Heart right ventricle (tissue), 16 donors: ENCODE measurements at places on chromosomes 13 and 19. TPM values are rescaled to one million over a fixed set of nuclear protein-coding genes. Genes with fewer than 3 reads are reported as not detected.

DNA sequence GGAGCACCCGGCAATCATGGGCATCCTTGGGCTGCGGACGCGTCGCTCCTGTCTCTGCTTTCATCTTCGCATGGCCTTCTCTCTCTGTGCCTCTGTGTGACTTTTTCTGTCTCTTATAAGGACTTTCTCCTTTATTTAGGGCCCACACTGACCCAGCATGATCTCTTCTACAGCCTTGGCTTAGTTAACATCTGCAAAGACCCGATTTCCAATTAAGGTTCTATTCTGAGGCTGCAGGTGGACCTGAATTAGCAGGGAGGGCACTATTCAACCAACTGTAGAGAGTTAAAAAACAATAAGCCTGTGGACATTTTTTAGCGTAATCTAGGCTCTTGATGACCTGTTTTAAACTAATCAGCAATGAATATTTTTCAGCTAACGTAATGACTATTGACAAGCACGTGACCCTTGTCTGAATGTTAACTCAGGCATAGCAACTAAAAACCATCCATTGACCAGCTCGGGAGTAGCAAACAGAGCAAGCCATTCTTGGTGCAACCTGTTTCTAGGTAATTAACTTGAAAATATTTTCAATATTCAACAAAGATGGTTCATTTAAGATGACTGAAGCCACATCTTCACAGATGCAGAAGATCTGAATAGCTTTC, 15.2 kb downstream of the F10 start:
- no peak for DNase-seq

- DNase-seq, result peak; percentile 43
Observed at GRCh38 chr13:49627831-49628652, at the start of gene ARL11. Gene ARL11 (plus strand): TSS chr13:49628507. CDS start chr13:49630448, 1,941 bp downstream.

DNA sequence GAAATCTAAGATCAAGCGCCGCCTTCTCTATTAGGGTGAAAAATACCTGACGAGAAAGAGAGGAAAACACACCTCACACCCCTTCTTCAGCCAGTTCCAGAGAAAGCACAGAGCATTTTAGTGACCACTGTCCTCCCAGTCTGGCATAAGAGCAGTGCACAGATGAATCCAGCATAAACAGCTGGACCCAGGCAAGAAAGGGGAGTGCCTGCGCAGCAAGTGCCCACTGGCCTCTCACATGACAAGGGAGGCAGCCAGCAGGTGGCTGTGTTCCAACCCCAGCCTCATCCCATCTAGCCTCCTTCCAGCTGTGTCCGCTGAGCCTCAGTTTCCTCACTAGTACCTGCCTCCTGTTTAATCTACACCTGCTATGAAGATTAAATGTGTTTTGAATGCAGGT, 8.0 kb downstream of the MED26 start:
- no peak for DNase-seq

DNA sequence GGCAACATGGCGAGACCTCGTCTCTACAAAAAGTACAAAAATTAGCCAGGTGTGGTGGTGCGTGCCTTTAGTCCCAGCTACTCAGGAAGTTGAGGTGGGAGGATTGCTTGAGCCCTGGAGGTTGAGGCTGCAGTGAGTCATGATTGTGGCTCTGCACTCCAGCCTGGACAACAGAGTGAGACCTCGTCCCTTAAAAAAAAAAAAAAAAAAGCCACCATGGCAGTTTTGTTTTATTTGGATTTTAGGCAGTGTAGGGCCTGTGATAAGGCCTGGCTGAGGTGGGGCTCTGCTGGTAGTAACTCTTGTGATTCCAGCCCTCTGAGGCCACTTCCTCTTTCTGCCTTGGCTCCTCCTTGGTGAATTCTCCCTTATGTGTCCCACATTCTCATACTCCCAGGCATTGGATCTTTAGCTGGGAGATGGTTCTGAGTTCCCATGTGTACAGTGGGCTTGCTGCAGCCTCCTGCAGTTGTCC, 39.2 kb downstream of the GATAD2A start:
- DNase-seq, result no peak

- DNase-seq, result no peak
Observed at GRCh38 chr13:57311009-57311586, 144.1 kb downstream of the PRR20E start.

DNA sequence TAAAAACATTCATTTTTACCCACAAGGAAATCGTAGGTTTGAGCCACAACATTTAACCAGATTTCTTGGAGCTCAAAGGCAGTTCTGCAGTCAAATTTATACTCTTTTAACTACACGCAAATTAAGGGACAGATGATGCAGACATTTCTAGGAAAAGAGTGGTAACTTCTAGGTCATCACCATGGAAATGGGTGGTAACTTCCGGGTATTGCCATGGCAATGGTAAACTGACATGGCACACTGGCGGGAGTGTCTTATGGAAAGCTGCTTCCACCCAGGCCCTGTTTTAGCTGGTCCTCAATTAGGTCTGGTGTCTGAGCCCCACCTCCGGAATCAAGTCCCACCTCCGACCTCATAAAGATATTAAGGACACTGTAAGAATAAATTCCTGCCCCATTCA, 10.4 kb upstream of the LYPD5 start:
- no peak for DNase-seq

DNA sequence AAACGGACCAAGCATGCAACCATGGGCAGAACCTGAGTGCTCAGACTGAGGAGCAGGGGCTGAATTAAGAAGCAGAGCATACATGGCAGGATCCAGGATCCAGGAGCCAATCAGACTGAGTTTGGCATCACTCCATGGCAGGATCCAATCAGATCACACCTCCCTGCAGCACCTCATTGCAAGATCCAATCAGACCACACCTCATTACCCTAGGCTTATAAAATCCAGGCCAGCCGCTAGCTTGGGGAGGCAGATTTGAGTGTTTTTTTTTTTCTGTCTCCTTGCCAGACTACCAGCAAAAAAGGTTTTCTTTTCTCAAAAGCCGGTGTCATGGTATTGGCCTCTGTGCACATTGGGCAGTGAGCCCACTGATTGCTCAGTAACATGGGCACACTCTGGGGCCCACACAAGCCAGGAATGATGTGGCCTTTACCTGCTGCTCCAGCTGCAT, 127.9 kb upstream of the GJB6 start:
- DNase-seq, result no peak

- no peak for DNase-seq
Observed at GRCh38 chr13:99894840-99895443, 76.6 kb downstream of the ZIC5 start.

GRCh38 chr19:18450021-18450930, 12.3 kb upstream of the ISYNA1 start:
- no peak for DNase-seq

DNA sequence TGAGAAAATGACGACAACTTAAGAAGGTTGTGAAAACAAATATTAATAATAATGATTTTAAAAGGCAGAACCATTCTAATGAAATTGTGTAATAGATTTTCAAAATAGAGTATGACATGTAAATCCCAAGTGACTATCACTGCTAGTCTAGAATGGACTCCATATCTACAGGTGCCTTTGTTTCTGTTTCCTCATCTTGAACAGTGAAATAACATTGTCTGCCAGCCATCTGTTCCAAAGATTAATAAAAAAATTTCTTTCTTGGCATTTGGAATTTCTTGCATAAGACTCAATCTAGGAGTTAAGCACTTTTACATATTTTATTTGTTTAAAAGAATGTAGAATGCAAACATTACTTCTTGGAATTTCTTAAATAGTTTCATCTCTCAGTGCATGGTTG, 520.1 kb upstream of the ARGLU1 start:
- DNase-seq, result no peak

DNA sequence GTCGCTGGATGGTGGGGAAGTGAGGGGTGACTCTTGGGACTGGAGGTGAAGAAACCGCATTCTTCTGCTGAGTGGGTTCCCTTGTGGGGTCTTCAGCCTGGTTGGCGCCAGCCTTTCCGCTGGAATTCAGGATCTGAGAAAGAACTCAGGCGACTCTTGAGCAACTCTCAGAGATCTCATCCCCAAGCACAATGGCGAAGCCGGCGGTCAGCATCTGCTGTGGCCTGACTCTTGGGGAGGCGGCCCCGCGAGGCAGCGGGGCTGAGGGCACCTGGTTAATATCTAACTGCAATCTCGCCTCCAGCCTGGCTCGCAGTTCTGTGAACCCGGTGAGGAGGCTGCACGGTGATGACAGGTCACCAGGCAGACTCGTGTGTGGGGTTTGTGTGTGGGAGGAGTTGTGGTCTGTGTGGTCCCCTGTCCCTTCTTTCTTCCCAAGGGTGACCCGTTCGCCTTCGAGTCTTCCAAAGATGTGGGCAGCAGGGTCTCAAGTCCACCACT, 883 bp downstream of the ZNF441 start:
- DNase-seq, result peak; percentile 23

DNA sequence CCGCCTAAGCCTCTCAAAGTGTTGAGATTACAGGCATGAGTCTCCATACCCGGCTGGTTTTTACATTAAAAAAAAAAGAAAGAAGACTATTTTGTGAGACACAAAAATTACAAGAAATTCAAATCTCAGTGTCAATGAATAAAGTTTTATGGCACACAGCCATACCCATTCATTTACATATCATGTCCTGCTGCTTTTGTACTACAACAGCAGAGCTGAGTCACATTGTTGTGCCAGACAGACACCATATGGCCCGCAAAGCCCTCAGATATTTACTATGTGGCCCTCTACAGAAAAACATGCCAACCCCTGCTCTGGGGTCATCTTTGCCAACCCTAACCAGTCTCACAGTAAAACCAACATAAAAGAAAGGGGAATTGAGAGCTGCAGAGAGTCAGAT, 5.3 kb downstream of the SMIM7 start:
- no peak for DNase-seq

Gene ADGRL1
- total RNA-seq, result 11.3 TPM

Gene VAV1
- total RNA-seq, result 2.9 TPM
